ENCODE measurements at places on chromosomes 16 and 17. TPM values are rescaled to one million over a fixed set of nuclear protein-coding genes. Genes with fewer than 3 reads are reported as not detected.

DNA sequence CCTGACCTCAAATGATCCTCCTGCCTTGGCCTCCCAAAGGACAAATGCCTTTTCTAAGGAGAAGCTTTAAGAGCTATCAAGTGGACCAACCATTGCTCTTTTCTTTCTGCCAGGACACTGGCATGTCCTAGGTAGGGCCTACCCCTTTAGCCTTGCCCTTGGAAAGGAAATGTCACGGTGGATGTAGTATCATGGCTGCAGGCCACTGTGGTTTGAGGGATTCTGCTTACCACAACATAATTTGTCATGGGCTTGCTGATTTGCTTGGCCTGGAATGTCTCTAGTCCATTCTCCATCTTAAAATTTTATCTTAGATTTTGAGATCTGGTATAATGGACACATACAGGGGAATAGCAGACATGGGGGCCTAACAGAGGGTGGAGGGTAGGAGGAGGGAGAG lies 6.0 kb downstream of the KRT20 start:
- DNase-seq: no peak

Gene ACE
- 22.8 TPM for total RNA-seq

DNA sequence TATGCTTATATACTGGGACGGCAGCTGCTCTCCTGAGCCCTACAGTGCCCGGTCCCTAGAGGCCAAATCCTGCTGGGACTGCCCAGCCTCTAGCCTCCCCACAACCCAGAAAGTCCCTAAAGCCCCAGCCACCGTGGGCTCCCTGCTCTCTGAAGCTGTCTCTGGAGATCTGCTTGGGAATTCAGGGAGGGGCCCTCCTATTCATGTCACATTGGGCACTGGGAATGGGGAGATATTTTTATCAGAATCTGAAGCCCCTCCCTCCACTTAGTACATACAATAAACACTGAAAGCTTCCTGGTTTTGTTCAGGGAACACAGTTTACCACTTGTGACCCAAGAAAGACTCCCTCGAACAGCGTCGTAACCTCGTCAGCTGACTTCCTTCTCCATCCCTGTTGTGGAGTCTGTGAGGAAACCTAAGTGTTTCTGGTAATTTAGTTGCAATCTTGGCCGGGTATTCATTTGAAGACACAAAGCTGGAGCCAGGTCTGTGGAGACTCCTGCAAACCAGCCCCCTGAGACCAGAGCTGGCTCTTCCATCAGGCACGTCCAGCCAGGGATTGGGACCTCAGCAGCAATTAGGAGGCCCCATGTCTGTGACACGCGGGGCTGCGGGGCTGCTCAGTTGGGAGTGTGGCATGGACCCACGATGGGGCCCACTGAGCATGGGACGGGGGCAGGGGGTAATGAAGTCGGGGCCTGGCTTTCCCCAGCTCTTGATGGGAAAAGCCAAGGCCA lies 38.5 kb downstream of the PGS1 start:
- DNase-seq: peak; percentile 25

- DNase-seq: peak; percentile 60
Observed at GRCh38 chr17:48457080-48457836, 27.2 kb upstream of the SKAP1 start.

GRCh38 chr17:39591958-39592954 lies 15.5 kb downstream of the NEUROD2 start:
- DNase-seq: peak; percentile 69

All from mucosa of gallbladder (tissue), 1 donor.